Activated CD4-positive, alpha-beta T cell treated with anti-CD3 and anti-CD28 coated beads, Interleukin-2, amount 50 U/mL, for 48 hours (primary cell): ENCODE measurements at places on chromosomes 11 and 22.
A peak's percentile ranks its signal among the peaks of the same experiment; 100 is the strongest.

DNA sequence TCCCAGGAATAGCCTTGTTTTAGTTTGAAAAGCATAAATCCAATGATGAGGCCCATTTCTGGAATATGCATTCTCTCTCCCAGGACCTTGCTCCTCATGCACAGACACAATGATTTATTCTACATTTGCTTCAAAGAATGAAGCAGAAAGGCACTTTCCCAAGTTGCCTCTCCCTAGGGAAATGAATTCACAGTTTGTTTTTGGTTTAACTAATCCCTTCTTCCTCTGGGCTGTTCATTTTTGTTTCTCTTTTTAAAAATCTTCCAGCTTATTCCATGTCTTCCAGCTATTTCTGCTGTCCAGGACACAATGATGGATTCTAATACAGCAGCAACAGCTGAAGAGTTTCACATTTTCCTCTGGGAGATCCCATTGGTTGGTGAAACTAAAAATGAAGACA, 1529.2 kb upstream of the TENM4 start:
- DNase-seq: no peak

DNA sequence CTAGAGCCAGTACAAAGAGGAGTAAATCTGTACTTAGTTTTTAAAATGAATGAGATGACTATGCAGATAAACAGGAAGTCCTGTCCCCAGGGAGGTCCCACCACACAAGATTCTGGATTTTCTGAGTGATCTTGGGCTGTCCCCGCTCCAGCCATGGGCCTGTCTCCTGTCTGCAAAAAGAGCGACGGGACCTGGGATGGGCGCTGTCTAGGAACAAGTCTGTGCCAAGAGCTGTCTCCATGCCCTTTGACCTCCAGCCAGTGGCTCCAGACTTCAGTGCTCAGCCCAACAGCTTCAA, 6.0 kb downstream of the CSNK1E start:
- no peak for DNase-seq

- no peak for DNase-seq
Observed at GRCh38 chr11:11983427-11983826, 25.0 kb downstream of the DKK3 start.

- DNase-seq: no peak
Observed at GRCh38 chr22:24775769-24776492, 1.4 kb upstream of the PIWIL3 start.

DNA sequence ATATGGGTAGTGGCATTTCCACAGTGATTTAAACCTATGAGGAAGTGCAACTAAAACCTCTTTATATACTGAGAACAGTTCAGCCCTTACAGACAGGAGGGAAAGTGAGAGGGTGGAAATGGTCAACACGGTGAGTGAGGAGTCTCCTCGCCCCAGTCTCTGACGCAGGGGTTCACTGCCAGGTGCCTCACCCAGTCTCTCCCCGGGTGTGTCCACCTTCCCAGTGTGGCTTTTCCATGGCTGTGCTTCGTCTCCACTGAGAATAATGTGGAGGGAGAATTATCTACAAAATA, 116.6 kb upstream of the TOP3B start:
- no peak for DNase-seq

DNA sequence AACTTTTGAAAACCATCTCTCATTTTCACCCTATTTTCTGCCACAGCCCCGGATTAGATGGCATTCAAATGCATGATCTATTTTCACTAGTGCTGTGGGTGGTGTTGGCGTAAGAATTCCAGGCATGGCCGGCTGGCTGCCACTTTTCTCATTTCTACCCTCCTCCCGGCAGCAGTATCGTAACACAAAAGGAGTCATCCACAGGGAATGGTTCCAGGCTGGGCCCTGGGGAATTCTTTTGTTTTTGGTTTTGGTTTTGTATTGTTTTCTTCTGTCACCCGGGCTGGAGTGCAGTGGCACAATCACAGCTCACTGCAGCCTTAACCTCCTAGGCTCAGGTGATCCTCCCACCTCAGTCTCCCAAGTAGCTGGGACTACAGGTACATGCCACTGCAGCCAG, 13.8 kb downstream of the JAML start:
- no peak for DNase-seq

- DNase-seq: peak; percentile 76
Observed at GRCh38 chr11:66883016-66883965, 26.4 kb downstream of the LRFN4 start.

- no peak for DNase-seq
Observed at GRCh38 chr11:68470304-68470811, 9.8 kb downstream of the PPP6R3 start.

DNA sequence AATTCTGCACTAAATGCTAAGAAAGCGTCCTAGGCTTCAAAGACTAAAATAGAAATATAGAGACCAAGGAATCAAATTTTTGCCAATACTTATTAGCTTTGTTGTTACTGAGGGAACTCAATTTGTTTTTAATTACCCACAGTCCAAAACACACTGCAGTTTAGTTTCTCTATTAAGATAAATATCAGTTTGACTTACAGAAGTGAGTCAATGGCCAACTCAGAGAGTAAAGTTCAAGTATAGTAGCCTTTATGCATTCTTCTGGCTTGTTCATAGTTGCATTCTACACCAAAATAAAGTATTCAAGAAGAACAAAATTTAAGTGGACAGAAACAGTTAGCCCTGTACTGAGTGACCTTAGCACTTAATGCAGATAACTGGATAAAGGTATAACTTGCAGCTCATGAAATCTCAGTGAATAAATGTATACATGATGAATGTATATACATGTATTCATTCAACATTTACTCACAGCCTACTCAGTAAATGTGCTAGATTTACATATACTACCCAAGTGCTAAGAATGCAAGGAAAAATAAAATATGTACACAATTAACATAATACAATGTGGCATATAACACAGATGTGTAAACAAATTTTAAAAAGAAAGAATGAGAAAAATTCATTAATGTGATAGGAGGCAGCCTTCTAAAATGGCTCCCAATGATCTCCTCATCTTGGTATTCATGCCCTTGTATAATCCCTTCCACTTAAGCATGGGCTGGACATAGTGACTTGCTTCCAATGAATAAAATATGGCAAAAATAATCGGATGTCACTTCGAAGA, 9.7 kb upstream of the RNF141 start:
- no peak for DNase-seq

DNA sequence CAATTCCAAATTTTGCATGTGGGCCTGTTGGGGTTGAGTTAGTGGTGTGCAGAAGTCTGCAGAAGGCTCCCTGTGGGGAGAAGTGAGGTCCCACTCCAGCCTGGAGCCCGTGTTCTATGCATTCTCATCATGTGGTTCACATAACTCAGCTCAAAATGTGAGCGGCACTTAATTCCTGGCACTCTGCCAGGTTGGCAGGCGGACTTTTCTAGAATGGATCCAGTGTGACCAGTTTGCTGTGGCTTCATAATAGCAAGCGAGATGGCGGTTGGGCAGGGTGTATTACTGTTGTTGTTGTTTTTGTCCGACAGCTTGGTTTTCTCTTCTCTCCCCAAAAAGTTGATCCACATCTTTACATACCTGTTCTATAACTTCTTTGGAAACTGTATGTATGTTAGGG, 146.8 kb upstream of the TTC12 start:
- DNase-seq: no peak

- DNase-seq: no peak
Observed at GRCh38 chr11:116715383-116715782, 57.4 kb downstream of the BUD13 start.

- no peak for DNase-seq
Observed at GRCh38 chr11:111623527-111624030, 21.3 kb downstream of the SIK2 start.

GRCh38 chr11:116255321-116255953, 517.4 kb downstream of the BUD13 start:
- no peak for DNase-seq

DNA sequence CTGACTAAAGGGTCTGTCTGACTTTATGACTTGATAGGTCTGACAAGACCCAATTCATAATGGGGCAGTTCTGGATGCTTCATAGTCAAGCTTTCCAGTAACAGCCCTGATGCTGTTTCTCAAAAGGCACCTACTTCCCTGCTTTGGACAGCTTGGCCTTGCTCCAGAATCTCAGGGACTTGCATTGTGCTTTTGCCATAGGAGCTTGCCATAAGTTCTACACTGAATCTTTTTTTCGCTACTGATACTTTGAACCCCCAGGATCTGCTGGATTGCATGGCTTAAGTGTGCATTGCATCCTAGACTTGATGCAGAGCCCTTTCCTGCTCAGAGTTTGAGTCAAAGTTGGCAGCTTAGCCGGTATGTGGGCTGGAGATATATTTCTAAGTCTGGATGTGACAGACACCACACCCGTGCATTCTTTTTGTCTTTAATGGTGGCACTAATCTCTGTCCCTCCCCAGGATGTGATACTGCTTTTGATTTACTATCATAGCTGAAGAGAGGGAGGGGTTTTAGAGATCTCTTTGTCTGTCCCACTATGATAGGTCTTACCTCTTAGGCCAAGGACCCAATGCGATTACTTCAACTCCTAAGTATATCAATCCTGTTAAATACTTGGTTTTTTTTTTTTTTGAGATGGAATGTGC, 16.9 kb upstream of the SLC3A2 start:
- DNase-seq: no peak

DNA sequence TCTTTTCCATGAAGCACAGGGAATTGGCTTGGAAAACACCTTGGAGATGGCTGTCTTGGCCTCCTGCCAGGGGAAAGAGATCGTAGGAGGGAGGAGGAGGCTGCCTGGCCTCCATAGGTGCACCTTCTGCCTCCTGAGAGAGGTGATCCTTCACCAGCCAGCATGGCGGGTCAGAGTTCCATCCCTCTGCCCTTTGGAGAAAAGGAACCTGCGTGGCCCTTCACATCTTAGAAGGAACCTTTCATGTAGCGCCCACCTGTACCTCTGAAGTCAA, 58.2 kb upstream of the DRD2 start:
- DNase-seq: no peak

- no peak for DNase-seq
Observed at GRCh38 chr11:45209891-45210699, 63.7 kb downstream of the PRDM11 start.

GRCh38 chr11:114087025-114087424, 27.5 kb downstream of the ZBTB16 start:
- no peak for DNase-seq

DNA sequence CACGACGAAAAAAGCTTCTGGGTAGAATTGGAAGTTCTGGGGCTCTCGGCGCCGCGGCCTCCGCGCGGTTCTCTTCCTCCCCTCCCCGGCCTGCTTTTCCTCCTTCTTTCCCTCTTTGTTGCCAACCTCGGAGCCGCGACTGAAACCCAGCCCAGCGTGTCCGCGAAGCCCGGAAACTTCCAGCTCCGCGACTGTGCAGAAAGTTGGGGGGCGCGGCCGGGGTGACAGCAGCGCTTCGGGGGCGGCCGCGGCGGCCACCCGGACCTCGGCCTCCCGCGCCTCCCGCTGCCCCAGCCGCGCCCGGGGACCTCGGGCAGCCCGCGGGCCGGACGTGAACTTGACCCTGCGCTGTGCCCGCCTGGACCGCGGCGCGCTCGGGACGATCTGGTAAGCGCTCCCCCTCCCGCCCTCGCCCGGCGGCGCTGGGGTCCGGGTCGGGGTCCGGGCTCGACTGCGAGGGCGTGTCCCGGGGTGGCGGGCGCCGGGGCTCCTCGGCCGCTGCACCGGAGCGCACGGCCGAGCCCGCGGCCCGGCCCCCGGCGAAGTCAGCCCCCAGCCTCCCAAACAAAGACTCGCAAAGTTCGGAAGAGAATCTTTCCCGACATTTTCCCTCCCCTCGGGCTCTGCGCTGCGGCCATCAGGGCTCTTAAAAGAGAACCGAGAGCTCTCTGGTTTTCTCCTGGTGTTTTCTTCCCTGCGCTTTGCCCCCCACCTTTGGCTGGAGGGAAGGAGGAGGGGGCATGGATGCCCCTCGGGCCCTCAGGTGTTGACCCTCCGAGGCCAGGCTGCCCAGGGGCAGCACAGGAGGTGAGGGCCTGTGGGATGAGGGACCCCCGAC, 67.9 kb upstream of the WNT7B start:
- peak; percentile 49 for DNase-seq

DNA sequence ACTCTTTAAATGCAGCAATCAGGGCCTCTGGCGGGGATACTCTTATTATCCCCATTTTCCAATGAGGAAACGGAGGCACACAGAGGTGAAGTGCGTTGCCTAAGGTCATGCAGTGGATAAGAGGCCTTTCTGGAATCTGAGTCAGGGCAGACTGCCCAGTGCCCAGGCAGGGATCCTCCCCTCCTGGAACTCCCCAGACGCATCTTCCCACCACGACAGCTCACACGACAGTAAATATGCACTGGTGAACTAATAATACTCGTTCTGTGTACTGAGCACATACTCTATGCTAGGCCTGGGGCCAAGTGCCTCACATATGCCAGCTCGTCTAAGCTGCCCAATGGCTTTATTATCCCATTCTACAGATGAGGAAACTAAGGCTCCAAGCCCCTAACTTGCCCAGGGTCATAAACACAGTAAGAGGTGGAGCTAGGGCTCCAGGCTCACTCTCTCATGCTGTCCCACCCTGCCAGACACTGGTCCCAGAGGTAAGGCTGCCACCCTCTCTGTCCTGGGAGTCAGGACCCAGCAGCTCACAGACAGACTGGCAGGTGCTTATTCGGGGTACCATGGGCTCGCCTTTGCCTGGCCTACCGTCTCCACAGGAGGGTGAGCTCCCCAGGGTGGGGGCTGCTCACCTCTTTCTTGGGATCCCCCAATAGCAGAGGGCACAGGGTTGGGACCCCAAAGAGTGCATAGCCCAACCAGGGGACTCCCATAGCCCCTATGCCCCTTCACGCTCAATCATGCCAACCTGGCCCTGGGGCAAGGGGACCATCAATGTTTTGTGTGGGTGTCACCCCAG, 2.3 kb downstream of the IL2RB start:
- DNase-seq: peak; percentile 51

DNA sequence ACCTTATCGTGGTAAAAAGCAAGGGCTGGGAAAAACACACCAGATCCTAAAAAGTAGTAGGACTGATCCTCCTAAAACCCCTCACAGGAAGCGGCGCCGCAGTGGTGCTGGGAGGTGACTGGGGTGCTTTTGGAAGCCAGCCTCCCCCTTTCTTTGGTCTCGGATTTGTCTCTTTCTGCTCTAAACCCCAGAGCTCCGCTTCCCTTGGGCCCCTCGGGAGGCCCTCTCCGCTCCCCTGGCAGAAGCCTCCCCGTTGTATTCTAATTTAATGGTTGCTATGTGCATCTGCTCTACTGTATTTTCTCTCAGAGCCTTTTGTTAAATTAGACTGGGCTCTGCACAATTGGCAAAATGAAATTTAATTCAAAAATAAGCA, 587.7 kb downstream of the OPCML start:
- DNase-seq: no peak

DNA sequence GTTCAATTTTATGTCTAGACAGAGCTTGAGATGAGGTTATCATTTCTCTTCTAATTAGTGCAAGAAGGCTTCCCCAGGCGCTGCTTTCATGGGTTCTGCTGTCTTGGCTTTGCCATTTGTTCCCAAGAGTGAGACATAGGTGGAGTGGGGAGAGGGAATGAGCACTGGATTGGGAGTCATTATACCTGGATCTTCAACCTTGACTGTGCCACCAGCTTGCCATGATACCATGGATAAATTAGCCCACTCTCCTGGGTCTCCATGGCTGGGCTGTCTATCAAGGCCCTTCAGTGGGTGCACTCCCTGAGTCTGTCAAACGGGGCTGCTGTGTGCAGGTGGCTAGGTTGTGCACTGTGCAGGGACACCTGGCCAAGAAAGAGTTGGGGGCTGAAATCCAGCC, 15.6 kb upstream of the NECTIN1 start:
- no peak for DNase-seq
